HTR-8/SVneo (cell line): ENCODE measurements at places on chromosomes 3 and 15.

DNA sequence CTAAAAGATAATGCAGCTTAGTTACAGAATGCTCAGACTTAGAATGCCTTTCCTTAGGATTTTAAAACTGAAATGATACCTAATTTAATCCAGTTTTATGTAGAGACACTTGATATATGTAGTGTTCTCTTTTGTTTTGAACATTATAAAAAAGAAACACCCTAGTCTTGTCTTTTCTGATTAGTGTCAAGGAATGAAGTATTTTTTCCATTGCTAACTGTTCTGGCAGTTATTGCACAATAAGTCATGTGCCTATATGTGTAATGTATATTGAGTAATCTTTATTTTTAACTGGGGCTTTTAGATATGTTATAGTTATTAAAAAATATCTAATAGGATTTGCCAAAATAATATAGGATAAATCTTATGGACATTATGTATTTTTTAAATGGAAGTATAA, 4.5 kb downstream of the ARL8B start:
- DNase-seq, result no peak

GRCh38 chr15:57282686-57283085, 93.6 kb upstream of the CGNL1 start:
- no peak for DNase-seq

DNA sequence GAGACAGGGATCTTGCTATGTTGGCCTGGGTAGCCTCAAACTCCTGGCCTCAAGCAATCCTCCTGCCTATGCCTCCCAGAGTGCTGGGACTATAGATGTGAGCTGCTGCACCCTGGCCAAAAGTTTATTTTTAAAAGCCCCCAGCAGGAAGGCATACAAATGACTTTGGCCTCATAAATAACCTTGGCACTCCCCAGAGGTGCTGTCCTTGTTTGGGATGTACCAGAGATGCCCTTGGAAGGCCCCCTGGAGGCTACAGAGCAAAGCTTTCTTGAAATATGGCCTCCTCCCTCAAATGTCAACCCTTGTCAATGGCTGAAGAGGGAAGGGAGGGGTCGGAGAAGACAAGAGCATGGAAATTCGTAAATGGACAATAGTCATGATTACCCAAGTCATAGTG, 14.0 kb upstream of the RTP3 start:
- DNase-seq, result no peak

DNA sequence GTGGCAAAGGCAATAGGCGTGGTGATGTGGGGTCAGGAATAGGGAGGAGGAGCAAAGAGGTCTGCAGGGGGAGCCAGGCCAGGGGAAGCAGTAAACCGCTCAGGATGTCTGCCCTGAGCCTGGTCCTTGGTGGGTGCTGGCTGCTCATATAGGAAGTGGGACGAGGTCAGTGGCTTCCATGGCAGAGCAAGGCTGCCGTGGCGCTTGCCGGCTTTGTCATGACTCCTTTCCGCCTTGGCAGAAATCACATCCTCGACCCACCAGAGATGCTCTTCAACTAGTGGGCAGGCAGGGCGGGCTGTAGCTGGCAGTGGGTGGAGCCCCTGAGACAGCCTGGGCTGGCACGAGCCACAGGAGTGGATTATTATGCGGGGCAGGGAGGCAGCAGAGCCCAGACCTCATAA, 13.1 kb upstream of the SKOR1 start:
- DNase-seq, result no peak

- DNase-seq, result no peak
These were observed 79.8 kb upstream of the MEF2A start for GRCh38 chr15:99485992-99486370.

GRCh38 chr3:149377408-149378364, at the start of gene TM4SF1:
TM4SF1 (minus strand) TSS chr3:149377649; CDS start chr3:149377547, 102 bp downstream.
- DNase-seq, result peak; percentile 80

- no peak for DNase-seq
These were observed 171.2 kb downstream of the KLF13 start for GRCh38 chr15:31497838-31498237.

GRCh38 chr3:158103887-158104327, 2.3 kb downstream of the SHOX2 start:
- DNase-seq, result no peak

DNA sequence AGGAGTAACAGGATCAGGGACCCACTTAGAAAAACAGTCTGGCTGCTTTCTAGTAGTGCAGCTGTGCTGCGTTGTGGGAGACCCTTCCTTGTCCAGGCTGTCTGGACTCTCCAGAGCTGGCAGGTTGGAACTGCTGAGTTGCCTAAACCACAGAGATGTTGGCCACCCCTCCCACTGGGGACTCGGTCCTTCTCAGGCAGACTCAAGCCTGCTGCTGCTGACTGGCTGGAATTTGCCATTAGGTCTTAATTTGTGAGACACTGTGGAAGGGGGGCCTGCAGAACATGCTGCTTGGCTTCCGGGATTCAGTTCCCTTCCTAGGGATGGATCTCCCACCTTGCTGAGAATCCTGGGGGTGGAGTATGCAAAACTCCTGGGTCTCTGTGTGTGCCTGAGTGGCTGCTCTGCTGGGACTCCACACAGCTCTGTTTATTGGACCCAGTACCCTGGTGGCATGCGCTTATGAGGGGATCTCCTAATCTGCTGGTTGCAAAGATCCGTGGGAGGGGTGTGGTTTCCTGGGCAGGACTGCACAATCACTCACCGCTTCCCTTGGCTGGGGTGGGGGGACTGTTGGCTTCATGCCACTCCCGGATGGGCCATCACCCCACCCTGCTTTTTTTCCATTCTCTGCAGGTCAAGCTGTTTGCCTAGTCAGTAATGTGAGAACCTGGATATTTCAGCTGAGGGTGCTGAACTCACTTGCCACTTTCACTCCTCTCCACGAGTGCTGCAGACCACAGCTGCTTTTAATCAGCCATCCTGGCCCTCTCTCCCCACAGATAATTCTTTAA, 150.5 kb downstream of the CFAP20DC start:
- no peak for DNase-seq

DNA sequence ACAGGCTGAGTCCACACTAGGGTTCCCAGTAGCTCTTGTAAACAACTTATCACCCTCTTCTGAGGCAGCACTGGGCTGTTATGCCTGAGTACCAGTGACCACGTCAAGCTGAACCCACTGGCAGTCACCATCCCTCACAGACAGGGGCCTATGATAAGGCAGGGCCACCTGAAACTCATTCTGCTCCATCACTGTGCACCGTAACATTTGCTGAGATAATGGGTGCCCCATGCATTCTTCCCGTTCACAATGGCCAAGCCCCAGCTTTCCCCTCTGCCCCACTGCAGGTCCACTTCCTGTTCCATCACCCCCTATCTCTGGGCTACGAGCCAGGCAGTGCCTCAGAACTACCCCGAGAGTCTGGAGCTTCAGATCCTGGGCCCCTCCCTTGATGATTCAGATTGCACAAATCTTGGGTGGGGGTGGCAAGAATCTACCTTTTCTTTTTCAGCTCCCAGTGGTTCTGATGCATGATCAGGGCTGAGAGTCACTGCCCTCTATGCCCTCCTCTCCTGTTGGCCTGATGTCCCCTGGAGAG, 158.0 kb downstream of the RAB11A start:
- DNase-seq, result no peak

DNA sequence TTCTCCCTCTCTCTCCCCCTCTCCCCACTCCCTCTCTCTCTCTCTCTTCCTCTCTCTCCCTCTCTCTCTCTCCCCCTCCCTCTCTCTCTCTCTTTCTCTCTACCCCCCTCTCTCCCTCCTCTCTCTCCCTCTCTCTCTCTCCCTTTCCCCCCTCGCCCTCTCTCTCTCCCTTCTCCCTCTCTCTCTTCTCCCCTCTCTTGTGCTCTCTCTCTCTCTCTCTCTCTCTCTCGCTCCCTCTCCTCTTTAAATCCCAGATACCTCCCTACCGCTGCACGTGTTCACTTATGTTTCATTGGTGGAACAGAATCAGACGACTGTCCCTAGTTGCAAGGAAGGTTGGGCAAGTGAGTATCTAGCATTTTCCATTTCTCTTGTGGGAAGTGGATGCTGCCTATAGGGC, 166.5 kb downstream of the EBLN2 start:
- no peak for DNase-seq

GRCh38 chr15:75107908-75108838, 84.8 kb downstream of the PPCDC start:
- peak; percentile 62 for DNase-seq

DNA sequence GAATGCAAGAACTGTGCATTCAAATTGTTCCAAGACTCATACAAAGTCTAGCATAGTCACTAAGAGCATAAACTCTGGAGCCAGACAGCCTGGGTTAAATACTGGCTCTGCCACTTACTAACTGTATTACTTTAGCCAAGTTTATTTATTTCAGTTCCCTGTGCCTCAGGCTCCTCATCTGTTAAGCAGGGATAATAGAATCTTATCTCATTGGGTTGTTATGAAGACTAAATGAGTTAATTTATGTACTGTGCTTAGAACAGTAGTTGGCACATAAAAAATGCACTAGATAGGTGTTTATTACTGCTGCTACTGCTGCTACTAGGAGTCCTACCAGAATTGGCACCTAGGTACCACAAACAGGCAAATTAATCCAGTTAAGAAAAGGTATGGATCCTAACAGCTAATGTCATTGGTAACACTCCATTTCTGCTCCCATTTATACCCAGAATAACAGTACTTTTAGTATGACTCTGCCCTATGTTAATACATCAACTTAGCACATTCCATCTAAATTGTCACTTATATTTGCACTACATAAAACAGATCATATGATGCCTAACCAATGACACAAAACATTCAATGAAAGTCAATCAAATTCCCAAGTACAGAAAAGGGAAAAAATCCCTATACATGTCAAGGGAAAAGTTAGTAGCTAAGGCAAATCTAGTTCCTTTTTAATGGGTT, 45.7 kb downstream of the GSK3B start:
- DNase-seq, result no peak

DNA sequence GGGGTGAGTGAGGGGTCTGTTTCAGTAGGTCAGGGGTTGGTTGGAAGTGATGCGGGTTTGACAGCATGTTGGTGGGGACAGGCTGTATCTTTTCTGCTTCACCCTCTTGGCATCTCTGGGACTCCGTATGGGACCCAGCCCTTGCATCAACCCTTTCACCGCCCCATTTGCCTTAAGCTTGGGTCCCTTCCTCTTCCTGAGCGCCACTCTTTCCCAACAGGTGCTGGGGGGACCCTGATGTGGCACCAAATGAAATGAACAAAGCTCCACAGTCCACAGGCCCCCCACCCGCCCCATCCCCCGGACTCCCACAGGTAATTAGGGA, 1.1 kb downstream of the EIF4G1 start:
- no peak for DNase-seq

GRCh38 chr3:59758672-59759071, 708.8 kb upstream of the CFAP20DC start:
- no peak for DNase-seq

GRCh38 chr15:93932164-93932776, 299.1 kb upstream of the MCTP2 start:
- DNase-seq, result no peak

DNA sequence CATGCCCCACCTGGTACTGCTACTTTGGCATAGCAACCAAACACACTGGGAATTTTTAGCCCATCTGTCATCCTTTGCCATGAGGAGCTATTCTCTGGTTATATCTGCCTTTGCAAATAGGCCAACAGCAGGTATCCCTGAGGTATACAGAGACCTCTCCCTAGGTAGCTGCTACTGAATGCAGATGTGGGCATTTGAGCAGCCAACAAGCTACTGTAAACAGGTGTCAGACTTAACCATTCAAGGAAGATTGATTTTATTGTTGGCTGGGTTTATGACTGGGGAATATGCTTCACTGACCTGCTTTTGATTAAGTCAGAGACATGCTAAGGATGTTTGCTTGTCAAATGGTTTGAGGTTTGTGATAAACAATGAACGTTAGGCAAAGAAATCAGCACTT, 183.2 kb downstream of the OXSM start:
- no peak for DNase-seq

DNA sequence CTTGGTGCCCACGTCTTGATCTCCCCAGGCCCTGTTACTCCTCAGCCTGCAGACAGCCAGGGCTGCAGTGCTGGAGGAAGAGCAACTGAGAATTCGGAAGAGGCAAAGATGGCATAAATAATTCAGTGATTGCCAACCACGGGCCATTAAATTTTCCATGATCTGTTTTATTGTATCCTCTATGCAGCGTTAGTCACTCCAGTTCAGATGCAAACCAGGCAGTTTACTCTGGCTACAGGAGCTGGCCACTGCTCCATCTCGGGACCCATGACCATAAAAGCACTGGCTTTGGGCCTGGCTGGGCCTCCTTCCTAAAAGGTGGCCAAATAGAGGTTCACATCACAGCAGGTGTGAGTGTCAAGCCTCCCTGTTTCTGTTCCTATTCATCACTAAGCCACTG, 137.6 kb upstream of the TLE3 start:
- DNase-seq, result no peak

DNA sequence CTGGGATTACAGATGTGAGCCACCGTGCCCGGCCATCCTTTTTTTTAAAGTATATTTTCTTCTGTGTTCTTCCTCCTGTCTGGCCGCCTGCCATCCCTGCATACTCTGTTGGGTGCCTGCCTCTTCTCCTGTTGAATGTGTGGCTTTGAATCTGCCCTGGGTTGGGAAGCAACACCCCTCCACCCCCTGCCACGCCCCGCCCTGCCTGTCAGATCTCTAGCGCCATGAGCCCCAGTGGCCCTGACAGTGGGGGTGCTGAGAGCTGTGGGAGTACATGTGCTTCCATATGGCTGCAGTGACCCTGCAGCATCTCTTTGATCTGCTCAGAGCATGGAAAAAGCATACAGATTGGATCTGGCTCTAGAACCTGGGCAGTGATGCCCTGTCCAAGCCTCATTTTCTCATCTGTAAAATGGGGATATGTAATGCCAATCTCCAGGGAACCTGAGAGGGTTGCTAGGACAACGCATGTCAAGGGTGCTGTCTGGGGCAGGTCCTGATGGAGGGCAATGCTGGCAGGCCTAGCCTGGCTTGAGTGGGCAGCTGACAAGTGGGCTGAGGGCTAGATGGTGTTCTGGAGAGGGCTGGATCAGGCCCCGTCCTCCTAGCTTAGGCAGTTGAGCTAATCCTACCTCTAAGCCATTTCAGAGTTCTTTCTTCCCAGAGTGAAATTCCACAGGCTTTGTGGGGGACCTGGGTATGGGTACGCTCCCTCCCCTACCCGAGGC, 23.9 kb downstream of the CCDC13 start:
- DNase-seq, result no peak

DNA sequence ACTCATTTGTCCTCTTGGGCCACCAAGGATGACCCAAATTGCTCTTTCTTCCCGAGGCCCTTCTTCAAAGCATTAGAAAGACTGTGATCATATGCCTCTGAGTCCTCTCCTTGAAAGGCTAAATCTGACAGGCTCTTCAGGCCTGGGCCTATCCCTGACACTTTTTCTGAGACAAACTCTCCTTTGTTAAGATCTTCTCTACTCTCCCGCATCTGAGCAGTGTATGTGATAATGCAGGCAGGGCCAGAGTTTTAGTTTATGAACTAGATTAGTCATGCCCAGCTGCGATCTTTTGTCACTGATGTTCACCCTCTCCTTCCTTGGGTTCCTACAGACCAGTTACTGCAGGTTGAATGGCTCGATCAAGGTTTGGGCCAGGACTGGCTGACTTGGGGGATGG, 39.2 kb downstream of the MASP1 start:
- no peak for DNase-seq

GRCh38 chr3:129310111-129311011, 31.7 kb downstream of the HMCES start:
- DNase-seq, result no peak
